NAMALWA (cell line): ENCODE measurements at places on chromosomes 2 and 18.
A peak's percentile ranks its signal among the peaks of the same experiment; 100 is the strongest.

DNA sequence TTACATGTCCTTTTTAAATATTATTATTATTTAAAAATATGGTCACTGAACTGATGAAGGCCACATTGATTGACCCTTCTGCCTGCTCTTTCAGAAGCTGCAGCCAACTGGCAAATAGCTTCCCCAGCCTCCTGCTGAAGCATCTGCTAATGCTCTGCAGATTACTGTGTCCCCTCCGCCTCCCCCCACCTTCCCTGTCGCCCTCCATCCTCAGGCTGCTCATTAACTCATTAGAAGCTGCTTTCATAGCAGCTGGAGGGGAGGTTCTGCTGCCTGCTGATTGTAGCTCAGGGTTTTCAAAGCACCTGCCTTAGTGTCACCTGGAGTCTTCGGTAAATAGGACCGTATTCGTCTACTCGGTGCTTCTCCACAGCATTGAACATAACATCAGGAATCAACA, 24.8 kb upstream of the LMAN1 start:
- DNase-seq = no peak

DNA sequence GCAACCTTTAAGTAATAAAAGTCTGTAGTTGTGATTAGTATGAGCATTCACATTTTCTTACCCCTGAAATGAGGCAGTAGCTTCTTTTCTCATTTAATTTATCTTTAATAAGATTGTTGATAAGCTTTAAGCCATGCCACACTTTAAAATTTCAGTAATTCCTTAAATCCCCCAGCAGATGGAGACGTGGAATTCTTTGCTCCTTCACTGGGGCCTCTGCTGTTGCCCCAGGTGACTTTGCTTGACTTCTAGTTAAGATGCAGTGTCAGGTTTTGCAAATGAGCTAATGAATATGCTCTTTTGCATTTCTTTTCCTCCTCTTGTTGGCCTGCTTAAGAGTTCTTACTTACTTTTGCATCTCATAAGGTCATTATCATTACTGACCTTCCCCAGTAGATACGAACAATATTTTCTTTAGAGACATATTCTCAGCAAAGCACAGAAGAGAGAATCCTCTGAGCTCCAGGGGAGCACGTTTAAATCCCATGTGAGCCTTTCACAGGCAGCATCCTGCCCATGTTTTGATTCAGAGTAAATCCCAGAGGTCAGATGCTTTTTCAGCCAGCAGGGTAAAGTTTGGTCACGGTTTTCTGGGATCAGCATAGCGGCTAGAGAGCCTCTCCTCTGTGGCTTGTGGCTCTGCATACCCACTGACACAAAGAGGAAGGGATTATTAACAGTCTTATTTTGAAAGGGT, 222.9 kb downstream of the PTPRM start:
- peak; percentile 11 for DNase-seq

DNA sequence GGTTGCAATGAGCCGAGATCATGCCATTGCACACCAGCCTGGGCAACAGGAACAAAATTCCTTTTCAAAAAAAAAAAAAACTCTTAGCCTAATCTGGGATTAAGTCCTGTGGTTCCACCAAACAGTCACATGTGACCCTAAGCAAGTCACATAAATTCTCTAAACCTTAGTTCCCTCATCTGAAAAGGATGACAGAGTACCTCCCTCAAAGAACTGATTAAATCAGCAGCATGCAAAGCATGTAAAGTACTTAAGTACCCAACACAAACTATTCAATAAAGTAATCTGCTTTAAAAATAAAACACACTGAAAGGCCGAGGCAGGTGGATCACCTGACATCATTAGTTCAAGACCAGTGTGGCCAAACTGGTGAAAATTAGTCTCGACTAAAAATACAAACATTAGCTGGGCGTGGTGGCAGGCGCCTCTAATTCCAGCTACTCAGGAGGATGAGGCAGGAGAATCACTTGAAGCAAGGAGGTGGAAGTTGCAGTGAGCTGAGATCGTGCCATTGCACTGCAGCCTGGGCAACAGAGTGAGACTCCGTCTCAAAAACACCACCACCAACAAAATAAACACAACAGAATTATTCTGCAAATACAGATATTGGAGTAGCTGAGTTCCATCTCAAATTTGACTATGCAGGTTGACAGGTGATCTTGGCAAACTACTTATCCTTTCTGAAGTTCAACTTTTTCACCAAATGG, 7.0 kb downstream of the USP34 start:
- peak; percentile 40 for DNase-seq

DNA sequence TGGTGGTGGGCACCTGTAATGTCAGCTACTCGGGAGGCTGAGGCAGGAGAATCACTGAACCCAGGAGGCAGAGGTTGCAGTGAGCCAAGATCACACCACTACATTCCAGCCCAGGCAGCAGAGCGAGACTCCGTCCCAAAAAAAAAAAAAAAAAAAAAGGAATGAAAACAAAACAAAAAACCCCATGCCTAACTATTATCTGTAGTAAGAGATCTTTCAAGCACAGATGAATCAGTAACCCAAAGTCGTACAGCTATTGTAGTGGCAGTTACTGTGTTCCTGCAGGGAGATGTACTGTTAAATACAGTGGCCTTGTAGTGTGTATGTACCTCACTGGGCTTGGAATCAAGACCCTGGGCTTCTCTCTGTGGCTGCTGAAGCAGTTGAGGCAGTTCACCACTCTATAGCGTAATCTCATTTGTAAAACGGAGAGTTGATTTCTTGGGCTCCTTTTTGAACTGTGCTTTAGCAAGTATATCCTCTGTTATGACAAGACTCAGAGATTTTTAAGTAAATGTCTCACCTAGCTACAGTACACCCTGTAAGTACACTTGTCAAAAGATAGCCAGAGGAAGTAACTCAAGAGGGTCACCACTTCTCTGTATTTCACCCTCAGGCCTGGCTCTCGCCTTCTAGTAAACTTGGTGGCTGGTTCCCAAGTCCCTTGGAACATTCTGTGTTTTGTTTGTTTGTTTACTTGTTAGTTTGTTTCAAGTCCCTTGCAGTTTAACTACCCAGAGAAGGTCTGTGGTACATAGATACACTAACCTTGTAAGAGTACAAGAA, 109.6 kb upstream of the FOSL2 start:
- DNase-seq = no peak

GRCh38 chr2:3454802-3455201, 64.5 kb downstream of the ADI1 start:
- no peak for DNase-seq

DNA sequence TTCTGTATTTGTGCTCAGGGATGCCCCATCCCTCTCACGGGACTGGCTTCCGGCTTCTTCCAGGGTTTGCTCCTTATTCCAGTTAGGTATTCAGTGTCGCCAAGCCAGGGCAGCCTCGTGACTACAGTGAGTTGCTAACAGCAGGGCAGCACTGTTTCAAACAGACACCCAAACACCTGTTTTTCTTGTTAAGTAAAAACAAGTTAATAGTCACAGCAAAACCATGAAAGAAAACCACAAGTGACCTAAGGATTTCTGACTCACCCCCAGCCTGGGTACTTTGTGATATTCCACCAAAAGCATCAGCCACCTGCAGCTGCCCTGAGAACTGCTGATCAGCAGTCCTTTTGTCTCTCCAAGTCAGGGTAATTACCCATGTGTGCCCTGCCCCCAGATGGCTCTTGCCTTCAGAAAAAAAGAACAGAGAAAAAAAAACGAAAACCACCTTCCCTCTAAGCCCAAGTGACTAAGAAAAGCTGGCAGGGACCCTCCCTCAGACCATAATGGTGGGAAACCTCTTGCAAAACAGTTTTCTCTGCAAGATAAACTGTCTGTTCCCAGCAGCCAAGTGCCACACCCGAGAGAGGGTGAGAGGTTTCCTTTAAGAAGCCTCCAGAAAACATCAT, 178.2 kb downstream of the ANAPC1 start:
- DNase-seq = peak; percentile 98

DNA sequence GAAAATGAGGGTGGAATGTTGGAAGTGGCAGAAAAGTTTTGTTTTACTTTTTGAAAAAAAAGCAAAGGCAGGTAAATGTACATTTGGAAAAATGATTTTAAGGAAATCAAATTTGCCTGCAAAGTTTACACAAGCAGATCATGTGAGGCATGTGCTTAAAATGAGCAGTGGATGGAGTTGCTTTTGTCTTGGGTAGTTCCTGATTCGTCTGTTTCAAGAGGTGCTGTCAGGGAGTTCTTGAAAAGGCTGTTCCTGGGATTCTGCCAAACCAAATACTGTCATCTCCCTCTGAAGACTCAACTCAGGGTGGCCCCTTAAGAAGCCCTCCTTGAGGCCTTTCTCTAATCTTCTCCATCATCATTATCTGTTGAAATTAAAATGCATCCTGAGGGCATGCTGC, 59.0 kb downstream of the TACR1 start:
- DNase-seq = no peak

GRCh38 chr2:144443837-144444817, 75.8 kb downstream of the ZEB2 start:
- no peak for DNase-seq
